RPMI7951 (cell line): ENCODE measurements at places on chromosomes 7 and 10.

GRCh38 chr7:112669306-112669705, 120.9 kb downstream of the TMEM168 start:
- DNase-seq: no peak

DNA sequence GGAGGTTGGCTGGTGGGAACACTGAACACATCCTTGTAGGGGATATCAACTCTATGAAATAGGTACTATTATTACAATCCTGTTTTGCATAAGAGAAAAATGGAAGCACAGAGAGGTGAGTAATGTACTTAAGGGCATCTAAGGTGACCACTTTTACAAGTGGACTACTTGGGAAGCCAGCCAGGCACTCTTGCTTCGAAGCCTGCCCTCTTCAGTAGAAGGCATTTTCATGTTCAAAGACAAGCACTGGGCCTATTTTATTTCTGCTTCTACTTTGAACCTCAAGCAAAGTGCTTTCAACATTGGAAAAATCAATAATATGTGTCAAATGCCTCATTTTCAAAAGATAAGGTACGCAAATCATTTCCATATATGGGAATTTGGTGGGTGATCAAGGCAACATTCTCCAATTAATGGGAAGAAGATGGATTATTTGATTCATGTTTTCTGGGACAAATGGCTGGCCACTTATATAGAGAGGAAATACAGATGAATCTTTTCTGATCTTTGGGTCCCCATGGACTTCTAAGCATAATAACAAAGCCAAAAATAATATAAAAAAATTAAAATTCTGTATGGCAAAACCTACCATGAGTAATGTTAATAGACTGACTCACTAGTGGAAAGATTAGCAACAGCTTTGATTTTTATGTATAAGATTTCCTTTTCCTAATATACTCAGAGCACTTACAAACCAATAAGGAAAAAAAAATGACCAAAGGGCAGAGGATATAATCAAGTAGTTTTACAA, 270.2 kb downstream of the FRMD4A start:
- no peak for DNase-seq

GRCh38 chr7:32616625-32617024, 121.3 kb downstream of the AVL9 start:
- DNase-seq: peak; percentile 95

DNA sequence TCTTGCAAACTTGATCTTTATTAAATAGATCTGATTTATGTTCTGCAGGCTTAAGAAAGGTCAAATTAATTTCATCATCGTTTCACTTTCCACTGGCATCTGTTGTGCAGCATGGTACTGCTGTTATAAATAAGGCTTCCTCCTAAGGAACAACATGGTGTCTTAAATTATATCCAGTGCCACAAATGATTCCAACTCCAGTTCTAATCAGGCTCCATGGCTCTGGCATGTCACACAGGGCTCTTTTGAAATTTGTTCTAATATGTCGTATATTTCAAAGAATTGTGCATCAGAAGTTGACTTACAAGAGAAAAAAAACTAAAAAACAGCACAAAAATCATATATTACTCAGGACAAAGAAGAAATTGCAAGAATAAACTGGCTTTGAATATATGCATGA, 1090.8 kb upstream of the CELF2 start:
- no peak for DNase-seq

DNA sequence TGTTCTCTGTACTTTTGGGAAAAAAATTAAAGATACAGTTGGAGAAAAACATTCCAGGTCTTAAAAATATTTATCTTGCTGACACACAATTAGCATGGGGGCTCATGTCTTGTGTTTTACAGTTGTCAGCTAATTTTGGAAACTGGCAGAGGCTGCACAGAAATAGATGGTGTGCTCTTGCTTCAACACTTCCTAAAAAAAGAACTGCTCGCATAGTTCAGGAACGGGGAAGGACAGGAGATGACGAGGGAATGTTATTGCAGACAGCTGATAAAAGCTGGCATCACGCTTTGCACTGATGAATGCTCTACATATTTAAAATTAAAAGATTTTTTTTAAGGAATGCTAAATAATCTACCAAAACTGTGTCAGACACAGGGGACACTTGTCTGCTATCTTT, 103.5 kb upstream of the CELF2 start:
- DNase-seq: no peak

DNA sequence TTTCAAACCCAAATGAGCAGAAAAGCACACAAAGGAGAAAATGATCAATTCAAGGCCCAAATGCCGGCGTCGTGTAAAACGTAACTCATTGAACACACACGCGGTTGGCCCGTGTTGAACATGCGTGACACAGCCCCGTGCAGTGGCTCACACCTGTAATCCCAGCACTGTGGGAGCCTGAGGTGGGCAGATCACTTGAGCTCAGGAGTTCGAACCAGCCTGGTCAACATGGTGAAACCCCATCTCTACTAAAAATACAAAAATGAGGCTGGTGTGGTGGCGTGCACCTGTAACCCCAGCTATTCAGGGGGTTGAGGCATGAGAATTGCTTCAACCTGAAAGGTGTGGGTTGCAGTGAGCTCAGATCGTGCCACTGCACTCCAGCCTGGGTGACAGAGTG, 156.7 kb upstream of the KLF6 start:
- DNase-seq: no peak

- peak; percentile 40 for DNase-seq
These were observed 10.6 kb upstream of the LIPM start for GRCh38 chr10:88791924-88792323.

- no peak for DNase-seq
These were observed 130.0 kb downstream of the AUTS2 start for GRCh38 chr7:69728304-69728703.

DNA sequence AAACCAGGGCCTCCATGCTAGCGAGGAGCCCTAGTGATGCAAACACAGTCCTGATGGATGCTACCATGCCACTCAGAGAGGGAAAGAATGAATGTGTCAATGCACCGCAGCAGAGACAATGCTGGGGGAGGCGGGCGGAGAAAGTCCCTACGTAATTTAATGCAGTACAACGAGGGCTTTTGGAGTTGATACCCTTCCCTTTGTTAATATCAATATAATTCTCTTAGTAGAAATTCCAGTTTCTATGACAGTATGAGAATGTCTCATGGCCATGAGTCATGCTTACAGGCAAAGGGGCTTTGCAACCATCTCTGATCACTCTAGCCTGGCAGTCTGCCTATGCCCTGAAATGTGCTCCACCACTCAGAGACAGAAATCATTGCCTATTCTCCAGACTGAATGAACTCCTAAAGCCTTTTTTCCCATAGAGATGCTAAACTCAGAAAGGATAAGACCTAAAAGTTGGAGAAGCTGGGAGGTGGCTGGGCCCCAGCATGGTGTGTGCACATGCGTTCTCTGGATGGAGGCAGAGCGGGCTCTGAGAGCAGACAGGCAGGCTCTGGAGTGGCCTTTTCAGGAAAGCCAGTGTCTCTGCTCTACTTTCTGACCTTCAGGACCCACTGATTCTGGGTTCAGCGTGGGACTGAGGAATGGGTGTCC, 20.3 kb upstream of the GIMAP2 start:
- DNase-seq: no peak

DNA sequence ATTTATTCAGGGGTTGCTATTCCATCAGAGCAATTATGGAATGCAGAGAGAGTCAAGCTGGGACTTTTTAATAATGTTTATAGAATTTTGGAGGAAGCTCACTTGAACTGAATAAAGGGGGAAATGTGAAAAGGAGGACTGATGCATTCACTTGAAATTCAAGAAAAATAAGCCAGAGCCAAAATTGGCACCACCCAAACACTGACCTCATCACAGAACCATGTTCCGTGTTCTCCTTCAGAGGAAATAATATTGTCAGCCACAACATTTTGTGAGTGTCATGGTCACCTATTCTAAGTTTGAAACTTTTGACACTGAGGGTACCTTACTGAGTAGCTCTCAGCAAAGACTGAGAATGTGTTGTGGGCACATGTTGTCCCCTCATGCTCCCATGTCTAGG, 207.0 kb downstream of the ANK3 start:
- DNase-seq: no peak

DNA sequence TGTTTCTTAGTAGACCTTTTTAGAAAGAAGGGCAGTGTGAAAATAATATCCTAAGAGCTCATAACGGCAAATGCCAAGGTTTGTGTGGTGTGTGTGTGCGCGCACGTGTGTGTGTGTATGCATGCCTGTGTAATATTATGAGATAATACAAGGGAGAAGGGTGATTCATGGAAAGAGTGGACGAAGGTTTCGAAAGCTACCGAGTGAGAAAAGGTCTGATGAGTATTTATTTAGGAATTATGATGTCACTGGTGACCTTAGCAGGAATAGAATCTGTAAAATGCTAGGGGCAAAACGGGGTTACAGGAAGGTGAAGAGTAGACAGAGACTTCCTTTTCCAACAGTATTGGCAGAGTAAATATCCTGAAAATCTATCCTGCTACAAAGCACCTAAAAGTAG, 107.3 kb downstream of the AHR start:
- peak; percentile 94 for DNase-seq

GRCh38 chr10:117876210-117876609, 170.5 kb downstream of the RAB11FIP2 start:
- DNase-seq: no peak

DNA sequence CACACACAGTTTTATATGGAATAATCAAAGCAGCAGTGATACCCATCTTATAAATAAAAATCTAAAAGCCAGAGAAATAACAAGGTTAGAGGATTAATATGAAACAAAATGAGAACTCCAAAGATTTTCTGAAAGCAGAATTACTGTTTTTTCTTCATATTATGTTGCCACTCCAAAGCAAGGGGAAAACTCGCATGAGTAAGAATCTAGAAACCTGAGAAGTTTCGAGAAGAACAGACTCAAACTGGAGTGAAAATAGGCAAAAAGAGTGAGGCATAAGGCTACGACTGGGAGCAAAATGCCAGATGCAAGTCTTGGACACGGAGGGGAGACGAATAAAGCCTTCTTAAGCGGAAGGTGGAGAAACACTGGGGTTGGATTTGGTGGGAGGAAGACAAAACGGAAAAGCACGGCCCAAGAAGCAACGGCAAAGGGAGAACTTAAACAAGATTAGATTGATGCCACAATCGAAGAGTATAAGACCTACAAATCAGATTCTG, 923 bp downstream of the TNPO3 start:
- DNase-seq: peak; percentile 37

- no peak for DNase-seq
These were observed 178.7 kb downstream of the CCDC3 start for GRCh38 chr10:12822893-12823170.

GRCh38 chr10:106401161-106401560, 763.3 kb downstream of the SORCS1 start:
- DNase-seq: no peak

DNA sequence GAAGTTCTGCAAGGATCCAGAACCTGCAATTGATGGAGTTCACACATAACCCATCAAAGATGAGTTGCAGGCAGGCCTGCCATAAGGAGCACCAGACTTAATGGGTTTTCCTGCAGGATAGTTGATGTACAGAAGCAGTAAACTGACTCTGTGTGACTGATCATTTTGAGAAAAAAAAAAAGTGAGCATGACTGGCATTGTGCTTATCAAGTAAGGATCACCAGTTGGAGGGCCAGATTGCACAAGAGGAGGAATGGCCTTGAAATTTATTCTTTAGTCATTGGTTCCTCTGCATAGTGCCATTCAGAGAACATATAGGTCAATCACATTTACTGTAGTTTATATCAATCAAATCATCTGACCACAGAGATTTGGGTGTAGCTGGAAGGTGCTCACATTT, 3.8 kb downstream of the CYP3A43 start:
- no peak for DNase-seq

GRCh38 chr7:140541513-140542227, 62.4 kb upstream of the MKRN1 start:
- DNase-seq: peak; percentile 97

DNA sequence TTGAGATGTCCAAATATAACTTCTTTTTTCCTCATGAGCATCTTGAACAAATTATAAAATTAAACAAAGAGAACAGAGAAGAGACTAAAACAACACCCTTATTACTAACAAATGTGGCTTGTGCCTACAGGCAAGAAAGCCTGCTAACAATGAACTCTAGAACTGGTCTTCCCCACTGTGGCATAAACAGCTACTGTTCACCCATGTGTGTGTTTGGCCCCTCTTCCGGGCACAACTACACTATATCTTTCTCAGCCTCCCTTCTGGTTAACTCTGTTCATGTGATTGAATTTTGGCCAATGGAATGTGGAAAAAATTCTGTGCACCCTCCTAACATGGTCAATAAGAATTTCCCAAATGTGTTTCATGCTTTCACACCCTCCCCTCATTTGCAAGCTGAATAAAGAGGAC, 117.0 kb downstream of the KBTBD2 start:
- DNase-seq: peak; percentile 78

- no peak for DNase-seq
These were observed 14.9 kb upstream of the CPVL start for GRCh38 chr7:29161231-29161630.

GRCh38 chr7:108204281-108204796, 74.2 kb upstream of the LAMB4 start:
- DNase-seq: no peak

GRCh38 chr10:61757525-61758397, 95.0 kb downstream of the CABCOCO1 start:
- DNase-seq: peak; percentile 87

DNA sequence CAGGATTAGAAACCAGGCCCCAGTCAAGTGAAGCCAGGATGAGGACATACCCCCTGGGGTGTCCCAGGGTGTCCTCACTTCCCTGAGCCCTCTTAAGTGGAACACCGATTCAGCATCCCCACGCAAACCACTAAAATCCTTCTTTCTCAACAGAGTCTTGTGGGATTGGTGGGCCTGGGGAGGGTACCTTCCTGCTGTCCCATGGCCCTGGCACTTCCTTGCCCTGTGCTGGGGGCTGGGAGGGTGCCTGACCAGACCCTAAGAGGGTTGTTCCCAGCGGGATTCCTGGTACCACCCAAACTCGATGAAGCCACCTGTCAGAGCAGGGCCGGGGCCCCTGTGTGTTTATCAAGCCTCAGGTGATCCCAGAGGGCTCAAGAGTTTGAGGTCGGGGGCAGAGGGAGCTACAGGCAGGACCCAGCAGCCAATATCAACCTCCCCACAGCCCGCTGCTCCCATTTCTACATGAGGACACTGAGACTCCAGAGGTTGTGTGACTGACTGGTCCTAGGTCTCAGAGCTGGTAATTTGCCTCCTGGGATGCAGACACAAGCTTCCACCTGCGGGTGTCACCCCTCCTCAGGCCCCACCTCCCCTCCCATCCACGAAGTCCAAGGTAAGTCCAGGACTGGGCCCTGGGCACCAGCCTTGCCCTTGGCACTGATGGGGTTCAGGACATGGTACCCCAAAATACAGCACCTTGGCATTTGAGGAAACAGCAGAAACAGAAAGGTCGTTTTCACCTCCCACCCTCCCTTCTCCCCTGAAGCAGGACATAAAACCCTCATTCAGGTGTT, 31.4 kb downstream of the OAT start:
- no peak for DNase-seq
